ENCODE measurements at places on chromosomes 1 and 21.

DNA sequence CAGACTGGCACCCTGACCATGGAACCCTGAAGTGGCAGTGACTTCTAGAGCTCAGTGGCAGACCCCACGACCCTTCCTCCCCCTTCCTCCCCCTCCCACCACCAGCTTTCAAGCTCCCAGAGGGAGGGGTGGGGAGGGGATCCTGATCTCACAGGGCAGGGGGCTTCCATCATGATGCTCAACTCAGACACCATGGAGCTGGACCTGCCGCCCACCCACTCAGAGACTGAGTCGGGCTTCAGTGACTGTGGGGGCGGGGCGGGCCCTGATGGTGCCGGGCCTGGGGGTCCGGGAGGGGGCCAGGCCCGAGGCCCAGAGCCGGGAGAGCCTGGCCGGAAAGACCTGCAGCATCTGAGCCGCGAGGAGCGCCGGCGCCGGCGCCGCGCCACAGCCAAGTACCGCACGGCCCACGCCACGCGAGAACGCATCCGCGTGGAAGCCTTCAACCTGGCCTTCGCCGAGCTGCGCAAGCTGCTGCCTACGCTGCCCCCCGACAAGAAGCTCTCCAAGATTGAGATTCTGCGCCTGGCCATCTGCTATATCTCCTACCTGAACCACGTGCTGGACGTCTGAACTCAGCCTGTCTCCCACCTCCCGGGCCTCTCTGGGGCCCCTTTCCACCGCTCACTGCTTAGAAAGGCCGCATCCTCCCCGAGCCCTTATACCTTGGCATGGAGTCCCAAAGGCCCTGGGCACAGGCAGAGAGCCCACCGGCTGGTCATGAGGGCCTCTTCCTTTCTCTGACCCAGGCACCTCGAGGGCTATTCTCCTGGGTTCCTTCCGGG is 3.9 kb downstream of the NHLH1 start:
- no peak for DNase-seq

GRCh38 chr21:34336245-34336644 is 27.6 kb upstream of the KCNE2 start:
- no peak for DNase-seq

GRCh38 chr1:48228156-48228555 is 5.6 kb downstream of the SLC5A9 start:
- peak; percentile 21 for DNase-seq

DNA sequence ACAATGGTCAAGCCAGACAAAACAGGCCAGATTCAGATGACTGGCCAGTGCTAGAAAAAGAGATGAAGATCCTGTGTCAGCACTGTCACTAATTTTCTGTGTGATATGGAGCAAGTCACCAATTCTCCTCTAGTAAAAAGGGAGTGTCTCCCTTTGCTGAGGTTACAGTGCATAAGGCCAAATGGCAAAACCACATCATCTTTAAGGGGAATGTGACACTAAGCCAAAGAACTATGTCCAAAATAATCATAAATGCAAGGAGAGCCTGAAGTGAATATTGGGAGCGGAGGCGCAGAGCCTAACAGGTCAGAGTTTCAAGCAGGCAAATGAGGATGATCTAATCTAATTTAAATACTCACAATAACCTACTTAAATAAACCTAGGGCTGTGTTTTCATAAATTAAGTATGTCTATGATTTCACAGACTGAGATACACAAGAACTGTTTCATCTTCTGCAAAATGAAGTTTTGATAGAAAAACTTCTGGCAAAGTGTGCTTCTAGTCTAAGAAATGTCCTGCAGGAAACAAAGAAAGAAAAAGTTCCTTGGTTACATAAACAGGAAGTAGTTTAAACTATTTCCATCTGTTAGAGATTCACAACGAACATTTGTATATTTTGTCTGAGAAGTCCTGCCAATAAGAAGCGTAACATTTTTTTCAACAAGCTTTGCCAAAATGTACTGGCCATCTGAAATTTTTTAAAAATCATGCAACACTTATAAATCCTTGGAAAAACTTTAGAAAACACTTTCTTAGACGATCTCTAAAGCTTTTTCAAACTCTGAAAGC is 290.2 kb downstream of the LRRC40 start:
- DNase-seq, result peak; percentile 3

DNA sequence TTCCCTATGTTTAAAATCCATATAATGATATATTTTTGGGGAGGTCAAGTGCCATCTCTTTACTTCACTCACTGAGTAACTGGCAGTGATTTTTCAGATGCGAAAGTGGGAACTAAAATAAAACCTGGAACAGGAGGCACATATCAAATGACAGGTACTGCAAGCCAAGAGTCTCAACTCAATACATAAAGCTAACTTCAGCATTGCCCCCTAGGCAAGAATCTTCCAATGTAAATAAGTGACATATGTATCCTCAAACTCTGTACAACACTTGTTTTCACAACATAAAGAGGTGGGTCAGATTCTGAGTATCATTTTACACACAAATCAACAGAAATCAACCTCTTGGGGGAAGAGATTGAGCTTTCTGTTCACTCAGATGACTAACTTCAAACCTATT is 18.1 kb downstream of the DCAF8 start:
- no peak for DNase-seq

DNA sequence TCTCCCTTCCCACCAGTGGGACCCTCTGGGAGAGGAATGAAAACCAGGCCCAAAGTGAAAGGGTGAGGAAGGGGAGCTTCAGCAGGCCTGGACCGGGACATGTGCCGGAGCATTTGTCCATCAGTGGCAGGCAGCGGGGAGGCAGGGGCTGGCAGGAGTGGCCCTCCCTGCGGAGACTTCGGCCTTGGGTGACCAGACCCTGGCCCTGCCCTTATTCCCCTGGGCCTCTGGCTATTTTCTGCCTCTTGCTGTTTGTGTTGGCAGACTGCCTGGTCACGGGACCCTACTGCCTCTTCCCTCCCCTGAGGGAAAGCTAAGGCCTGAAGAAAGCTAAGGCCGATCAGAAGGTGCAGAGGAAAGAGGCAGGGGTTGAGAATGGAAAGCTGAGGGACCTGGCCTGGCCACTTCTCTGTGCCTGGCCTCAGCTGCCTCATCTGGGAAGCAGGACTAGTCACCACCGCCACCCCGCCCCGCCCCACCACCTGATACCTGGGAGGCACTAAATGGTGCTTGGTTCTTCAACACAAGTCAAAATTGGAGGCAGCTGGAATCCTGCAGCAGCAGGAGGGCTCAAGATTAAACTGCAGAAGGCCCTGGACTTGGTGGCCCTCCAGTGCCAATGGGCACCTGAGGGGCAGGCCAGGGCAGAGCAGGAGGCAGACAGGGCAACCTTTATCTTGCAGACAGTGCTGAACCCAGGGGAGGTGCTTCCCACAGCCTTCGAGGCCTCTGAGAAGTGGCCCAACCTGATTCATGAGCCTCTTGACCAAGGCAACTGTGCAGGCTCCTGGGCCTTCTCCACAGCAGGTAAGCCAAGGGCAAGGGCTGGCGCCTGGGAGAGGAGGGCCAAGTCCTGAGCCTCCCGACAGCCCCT is 7.9 kb downstream of the TINAGL1 start:
- peak; percentile 33 for DNase-seq

All from hematopoietic multipotent progenitor cell treated with erythropoietin and hydrocortisone succinate and interleukin-3 and kit ligand, for 4 days (in vitro differentiated cells).